T-helper 1 cell (primary cell): ENCODE measurements at places on chromosomes 12 and 14.

- no peak for DNase-seq
Observed at GRCh38 chr14:54606631-54607133, 39.8 kb downstream of the SAMD4A start.

DNA sequence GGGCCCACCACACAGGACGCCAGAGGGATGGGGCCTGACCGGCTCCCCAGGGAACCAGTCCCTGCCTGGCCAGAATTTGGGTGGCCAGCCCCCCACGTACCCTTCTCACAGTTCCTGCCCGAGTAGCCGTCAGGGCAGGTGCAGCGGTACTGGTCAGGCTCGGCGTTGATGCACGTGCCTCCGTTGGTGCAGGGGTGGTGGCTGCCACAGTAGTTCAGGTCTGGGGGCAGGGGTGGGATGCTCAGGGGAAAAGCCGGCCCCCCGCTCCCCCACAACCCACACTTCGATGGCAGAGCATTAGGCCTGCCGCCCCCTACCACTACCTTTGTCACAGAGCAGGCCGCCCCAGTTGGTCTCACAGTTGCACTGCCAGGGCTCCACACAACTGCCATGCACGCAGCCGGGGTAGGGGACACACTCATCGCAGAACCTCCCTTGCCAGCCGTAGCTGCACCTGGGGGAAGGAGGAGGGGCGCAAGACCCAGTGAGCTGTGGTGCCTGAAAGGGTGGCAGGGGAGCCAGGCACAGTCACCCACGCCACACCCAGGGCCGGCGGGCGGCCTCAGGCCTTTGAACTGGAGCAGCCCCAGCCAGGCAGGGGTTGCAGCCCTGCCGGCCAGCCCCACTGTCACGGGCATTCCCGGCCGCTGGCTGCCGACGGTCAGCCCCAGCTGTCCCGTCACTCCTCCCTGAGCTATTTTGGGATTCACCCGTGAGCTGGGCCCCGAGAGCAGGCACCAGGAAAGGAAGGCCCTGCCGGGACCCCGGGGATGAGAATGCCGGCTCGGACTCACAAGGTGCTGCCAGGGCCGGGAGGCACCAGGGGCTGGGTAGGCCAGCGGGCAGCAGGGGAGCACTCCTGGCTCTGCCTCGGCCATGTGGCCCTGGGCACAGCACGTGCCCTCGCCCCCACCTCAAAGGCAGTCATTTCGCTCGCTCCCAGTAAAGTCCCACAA lies 16.5 kb downstream of the JAG2 start:
- DNase-seq: no peak

- DNase-seq: no peak
Observed at GRCh38 chr14:93928184-93929047, 1.3 kb downstream of the FAM181A start.

DNA sequence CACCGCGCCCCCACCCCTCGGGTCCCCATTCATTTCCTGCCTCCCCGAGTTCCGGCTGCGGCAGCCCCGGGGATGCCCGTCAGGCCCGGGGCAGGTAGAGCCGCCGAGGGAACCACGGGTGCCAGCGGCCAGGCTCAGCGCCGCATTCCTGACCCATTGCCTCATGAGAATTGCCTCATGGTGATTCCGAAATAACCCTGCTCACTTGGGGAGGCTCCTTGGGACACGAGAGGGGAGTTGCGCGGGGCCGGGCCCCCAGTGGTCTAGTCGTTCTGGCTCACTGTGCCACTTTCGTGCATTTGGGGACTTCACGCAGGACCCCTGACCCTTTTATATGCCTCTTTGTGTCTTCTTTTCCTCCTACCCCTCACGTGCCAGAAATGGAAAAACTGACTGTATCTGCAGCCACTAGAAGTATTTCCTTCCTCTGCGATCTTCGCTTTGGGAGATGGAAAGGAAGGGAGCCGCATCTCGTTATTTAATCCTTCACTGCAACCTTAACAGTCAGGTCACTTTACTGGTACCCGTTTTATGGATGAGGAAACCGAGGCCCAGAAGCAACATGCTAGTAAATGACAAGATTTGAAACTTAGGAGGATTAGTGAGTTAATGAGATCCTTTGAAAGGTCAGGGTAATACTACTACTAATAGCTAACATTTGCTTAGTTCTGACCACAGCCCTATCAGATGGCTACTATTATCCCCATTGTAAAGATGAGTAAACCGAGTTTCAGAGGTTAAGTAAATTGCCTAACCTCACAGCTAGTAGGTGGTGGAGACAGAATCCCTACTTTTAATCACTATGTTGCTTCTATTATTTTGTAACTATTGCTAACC lies 768 bp downstream of the PTPN11 start:
- peak; percentile 25 for DNase-seq

GRCh38 chr12:47721431-47721973 lies 3.8 kb downstream of the ENDOU start:
- DNase-seq: no peak

DNA sequence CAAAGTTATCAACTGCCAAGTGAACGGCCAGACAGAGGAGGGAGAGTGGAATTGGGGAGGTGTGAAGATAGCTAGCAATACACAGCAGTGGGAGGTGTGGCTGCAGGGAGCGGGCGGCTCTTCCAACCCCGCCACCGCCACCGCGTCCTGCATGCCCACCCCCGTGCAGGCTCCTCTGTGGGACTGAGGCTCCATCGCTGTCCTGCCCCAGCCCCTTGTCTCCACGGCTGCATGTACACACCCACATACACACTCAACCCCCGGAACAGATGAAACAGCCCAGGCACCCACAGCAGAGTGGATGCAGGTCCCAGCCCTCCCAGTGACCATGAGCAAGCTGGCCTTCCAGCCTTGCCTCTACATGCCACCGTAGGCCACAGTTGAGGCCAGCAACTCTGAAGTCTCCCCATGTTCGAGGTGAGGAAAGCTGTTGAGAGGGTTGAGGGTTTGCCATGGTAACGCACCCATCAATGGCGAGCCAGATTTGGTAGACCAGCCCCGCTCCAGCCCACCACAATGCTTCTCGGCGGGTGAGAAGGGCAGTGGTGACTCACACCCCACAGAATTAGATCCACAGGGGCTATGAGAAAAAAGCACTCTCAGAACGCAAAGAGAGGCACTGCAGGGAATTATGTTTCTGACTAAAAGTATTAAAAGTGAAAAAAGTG lies 39.3 kb downstream of the PITPNM2 start:
- DNase-seq: no peak

GRCh38 chr14:73784181-73784987 lies 67.2 kb upstream of the PTGR2 start:
- no peak for DNase-seq

- DNase-seq: no peak
Observed at GRCh38 chr12:3871356-3871755, 1.8 kb downstream of the PARP11 start.

DNA sequence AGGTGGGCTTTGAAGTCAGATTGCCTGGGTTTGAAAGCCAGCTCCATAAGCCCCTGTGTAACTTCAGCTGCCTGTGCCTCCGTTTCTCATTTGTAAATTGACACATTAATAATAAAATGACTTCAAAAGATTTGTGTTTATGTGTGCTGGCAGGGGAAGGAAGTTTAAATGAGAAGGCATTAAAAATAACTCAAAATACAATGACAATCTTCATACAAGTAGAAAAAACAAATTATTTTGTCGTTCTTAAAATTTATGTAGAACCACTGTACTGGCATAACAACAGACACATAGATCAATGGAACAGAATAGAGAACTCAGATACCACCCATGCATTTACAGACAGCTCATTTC lies 83.0 kb downstream of the PPM1A start:
- no peak for DNase-seq

- no peak for DNase-seq
Observed at GRCh38 chr12:130708648-130709047, 7.5 kb downstream of the RIMBP2 start.

DNA sequence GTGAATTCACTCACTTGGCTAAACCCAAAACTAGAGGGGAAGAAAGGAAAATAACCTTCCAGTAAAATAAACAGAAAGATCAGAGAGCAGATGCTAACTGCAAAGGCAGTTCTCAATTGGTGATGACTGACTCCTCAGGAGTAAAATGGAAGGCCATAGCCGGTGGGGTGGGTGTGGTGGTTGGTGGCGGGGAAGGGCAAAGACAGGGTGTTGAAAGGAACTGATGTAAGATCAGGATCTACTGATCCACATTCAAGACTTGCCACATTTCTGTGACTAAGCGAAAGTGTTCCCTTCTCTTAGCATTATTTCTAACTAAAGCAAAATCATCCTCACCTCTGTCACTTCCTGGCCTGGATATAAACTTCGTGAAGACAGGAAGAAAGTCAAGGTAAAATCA lies 26.3 kb upstream of the TC2N start:
- DNase-seq: no peak

DNA sequence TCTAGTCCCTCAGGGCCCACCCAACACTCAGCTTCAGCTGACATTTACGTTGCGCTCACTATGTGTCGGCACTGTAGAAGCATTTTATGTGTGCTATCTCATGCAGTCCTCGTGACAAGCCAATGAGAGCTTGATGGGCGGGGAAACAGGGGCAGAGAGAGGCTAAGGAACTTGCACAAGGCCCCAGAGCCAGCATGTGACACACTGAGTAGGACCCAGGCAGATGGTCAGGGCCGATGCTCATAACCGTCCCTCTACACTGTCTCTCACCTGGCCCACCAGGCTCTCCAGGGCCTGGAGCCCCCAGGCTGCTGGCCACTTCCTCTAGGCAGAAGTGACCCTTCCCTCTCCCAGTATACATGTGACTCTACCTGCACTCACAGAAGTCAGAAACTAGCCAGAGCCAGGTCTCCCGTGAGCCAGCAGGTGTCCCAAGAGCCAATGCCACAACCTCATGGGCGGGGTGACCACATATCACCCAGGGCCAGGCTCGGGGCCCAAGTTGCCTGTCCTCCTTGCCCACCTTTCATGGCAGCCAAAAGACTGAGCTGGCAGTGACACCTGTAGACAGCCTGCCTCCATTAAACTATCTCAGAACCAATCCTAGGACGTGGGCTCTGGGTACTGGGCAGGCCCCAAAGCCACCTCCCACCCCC lies 38.3 kb downstream of the TTC7B start:
- no peak for DNase-seq

DNA sequence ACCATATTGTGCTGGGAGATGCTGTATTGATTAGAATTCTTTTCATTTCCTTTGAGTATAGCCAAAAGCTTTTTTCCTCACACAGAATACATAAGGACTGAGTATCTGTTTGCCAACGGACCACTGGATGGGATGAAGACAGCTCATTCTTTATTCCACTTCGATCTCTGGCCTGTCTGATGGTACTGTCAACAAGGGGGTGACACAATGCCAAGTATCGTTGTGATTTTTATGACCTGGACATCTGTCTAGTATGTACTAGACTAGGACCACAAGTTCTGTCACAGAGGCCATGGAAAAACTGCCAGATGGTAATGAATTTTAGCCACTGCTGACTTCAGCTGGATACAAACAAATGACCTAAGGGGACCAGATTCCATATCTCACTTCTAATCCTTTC lies 502.7 kb downstream of the SOX5 start:
- DNase-seq: no peak

- DNase-seq: no peak
Observed at GRCh38 chr12:46478123-46478522, 105.5 kb upstream of the SLC38A2 start.

DNA sequence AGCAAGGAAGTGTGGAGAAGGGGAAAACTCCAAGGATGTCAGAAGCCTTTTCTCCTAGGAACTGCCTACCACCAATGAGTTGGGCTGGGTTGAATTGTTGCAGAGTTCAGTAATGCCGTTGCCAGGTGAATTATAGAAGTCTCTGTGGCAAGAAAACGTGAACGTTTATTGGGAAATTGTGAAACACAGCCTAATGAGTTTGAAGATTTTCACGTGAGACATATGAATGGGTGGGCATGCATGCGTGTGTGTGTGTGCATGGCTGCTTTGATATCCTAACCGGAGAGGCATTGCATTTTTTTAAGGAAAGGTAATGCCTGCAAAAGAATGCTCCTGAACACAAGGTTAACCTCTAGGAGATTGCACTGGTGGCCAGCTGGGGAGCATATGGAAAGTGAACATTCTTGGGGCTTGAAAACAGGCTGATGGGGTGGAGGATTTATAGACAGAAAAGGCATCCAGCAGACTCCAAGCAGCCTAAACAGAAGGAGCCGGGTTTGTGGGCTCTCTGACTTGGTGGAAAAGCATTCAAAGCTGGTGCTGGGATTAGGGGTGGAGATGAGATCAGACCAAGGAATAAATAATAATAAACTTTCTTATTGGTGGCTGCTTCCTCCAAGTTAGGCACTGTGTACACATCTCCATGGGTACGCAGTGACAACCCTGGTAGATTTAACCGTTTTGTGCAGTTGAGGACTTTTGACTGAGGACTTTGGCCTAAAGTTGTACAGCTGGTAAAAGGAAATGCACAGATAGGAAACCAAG lies 67.8 kb downstream of the NTF3 start:
- DNase-seq: no peak

DNA sequence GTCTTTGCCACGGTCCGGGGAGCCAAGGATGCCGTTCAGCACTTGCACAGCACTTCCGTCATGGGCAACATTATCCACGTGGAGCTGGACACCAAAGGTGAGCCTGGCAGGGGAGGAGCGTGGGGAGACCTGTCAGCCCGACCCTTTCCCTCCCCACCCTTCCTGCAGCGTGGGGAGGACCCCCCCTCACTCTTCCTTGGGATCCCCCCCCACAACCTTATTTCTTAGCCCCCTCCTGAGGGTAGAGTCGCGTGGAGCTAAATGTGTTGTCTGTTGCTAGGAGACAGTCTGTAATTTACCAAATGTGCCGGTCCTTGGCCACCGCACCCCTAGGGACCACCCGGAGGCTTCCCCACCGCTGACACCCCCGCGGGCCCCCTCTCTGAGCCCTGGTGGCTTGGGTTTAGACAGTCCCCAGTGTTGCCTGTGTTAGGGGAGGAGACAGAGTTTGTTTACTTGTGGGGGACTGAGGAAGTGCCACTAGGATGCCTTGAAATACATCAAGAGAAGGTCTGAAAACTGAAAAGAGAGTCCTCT lies 2.3 kb downstream of the SETD1B start:
- DNase-seq: no peak

DNA sequence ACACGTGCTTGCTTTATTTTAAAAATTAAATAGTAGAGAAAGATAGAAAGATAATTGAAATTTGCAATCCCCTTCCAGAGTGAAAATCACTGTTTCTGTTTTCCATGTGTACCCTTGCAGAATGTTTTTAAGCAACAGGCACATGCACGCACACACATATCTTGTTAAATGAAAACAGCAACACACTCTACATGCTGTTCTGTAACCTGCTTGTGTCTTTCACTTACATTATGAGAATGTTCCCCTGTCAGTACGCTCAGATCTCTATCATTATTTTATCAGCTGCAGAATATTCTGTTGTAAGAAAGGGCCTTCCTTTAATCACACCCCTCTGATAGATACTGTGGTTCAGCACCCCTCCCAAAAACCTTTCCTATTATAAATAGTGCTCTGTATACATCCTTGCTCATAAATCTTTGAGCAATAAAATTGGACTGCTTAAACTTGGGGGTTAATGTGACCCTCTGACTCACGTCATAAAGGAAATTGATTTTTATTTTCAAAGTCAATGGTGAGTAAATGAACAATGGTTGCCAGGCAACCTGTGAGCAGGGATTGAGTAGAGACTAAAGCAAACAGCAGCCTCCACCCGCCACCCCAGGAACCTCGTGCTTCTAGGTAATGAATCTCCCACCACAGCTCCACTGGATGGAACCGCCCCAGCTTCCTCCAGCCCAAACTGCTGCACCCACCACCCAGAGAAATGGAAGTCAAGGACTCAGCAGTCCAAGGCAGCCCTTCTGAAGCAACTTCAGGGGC lies 31.9 kb upstream of the CHGA start:
- no peak for DNase-seq
